ENCODE measurements at places on chromosomes 5 and 9.
A peak's percentile ranks its signal among the peaks of the same experiment; 100 is the strongest.

GRCh38 chr5:96936431-96937320 is 796 bp downstream of the LNPEP start:
- DNase-seq = peak; percentile 19

- DNase-seq = no peak
Observed at GRCh38 chr9:118457171-118458000, 753.2 kb downstream of the TLR4 start.

GRCh38 chr9:126151686-126152134 is 174.9 kb upstream of the MVB12B start:
- DNase-seq = no peak

- DNase-seq = no peak
Observed at GRCh38 chr5:169627551-169627950, 9.5 kb upstream of the DOCK2 start.

DNA sequence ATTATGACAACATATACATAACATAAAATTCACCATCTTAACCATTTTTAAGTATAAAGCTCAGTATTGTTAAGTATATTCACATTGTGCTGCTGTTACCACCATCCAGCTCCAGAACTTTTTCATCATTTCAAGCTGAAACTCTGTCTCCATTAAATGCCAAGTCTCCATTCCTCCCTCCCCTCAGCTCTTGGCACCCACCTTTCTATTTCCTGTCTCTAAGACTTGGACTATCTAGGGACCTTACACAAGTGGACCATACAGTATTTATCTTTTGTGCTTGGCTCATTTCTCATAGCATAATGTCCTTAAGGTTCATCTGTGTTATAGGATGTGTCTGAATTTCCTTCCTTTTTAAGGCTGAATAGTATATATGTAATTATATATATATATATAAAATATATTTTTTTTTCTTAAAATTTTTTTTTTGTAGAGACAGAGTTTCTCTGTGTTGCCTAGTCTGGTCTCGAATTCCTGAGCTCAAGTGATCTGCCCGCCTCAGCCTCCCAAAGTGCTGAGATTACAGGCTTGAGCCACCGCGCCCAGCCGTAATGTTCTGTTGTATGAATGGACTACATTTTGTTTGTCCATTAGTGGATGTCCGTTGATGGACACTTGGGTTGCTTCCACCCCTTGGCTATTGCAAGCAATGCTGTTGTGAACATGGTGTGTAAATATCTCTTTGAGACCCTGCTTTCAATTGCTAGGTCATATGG is 72.3 kb downstream of the EHMT1 start:
- DNase-seq = no peak

GRCh38 chr5:164054461-164054860 is 549.0 kb downstream of the MAT2B start:
- DNase-seq = no peak

DNA sequence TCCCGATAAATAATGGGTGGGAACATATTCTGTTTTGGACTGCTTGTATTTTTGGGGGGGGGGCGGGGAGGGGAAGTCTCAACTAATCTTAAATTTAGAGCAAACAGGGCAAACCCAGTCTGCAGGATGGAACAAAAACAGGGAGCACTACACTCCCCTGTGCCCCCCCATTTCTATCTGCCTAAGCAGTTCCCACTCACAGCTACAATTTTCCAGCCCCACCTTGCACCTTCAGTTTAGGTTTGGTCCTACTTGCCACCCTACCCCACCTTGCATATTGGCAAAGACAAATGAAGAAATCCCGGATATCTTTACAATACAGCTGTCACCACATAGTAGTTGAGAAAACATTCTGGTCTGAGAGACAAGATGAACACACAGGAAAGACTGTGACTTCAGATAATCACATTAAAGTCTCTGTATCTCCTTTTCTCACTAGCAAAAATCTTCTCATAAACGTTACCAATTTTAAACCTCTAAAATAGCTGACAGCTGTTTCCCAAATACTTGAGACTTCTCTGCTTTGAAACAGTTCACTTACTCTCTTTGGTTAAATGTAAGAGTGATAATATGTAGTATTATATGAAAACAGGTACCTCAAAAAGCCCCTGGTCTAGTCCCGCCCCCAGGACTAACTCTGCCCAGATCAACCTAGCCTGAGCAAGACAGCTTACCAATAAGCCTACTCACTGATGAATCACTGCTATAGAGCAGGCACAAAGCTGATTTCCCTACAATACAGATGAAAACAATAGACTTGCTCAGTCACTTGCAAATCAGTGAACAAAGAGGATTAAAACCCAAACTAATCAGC is 5.2 kb upstream of the RAPGEF6 start:
- peak; percentile 32 for DNase-seq

- no peak for DNase-seq
Observed at GRCh38 chr5:89573345-89573744, 690.4 kb upstream of the MEF2C start.

DNA sequence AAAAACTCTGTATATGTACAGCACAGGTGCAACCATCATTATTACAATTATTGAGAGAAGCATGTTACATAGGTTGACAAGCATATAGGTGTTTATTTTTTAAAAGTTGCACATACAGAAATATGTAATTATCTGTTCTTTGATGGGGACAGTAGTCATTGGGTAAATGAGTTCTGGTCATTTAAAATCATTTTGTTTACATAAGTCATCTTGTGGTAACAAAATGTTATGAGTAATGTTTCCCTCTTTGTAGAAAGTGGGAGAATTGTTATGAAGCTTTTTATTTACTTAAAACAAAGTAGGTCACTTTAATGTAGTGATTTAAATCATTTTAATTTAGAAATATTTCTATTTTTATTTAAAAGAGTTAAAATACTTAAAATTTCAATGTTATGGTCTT is 33.8 kb upstream of the FBXL17 start:
- DNase-seq = no peak

GRCh38 chr5:156783092-156783491 is 67.0 kb upstream of the PPP1R2B start:
- no peak for DNase-seq

DNA sequence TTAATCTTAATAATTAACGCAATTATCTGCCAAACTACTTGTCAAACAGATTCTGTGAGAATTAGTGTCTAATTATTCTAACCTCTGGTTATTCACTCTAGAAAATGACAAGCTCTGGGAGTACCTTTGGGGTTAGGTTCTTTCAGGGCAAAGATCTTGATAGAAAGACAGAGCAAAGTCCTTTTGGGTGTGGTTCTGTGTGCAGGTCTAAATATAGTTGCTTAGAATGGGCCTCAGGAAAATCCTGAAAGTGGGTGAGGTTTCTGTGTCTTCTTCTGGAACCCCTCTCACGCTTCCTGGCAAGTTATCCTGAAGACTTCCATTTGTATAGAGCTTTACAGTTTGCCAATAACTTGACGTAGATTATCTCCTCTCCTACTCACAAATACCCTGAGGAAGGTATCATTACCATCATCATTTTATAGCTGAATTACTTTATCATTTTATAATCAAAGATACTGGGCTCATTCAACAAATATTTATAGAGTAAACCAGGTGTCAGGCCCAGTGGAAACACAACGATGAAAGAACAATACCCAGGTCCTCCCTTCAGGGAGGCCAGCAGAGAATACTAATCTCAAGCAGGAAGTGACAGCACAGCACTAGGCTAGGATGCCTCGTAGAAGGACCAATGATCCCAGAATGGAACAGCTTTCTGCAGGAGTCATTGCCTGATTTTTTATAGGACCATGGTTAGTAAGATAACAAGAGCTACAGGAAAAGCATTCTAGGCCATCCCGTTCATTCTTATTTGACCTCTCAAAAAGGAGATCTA is 27.6 kb upstream of the LHFPL2 start:
- DNase-seq = no peak

DNA sequence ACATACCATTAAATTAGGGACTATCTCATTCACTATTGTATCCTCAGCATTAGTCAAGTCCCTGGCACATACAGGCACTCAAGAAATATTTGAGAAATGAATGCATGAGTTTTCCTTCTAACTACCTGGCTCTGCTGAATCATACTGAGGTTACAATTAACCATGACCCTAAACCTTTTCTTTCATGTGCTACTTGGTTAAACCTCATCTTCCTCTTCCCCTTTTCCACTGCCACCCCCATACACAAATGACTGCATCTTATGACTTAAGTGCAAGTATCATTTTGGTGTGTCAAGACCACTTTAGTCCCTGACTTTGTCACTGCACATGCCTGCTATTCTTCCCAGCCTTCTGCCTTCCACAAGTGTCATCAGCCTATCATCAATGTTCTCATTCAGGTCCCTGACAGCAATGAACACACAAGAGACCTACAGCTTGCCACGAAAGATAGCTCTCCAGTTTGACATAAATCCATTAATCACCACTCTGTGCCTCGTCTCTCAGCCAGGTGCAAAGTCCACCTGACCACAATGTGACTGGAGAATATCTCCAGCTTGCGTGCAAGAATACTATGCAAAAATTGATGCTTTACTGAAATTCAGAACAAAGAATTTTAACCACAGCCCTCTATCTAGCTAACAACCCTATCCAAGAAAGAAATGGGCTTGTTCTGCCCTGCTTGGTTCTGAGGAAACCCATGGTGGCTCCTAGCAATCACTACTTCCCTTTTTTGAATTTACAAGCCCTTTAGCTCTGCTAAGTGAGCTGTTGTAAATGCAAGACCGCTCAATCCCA is 74.5 kb downstream of the MAPKAP1 start:
- no peak for DNase-seq

- no peak for DNase-seq
Observed at GRCh38 chr5:161703528-161703927, 18.0 kb downstream of the GABRA6 start.

DNA sequence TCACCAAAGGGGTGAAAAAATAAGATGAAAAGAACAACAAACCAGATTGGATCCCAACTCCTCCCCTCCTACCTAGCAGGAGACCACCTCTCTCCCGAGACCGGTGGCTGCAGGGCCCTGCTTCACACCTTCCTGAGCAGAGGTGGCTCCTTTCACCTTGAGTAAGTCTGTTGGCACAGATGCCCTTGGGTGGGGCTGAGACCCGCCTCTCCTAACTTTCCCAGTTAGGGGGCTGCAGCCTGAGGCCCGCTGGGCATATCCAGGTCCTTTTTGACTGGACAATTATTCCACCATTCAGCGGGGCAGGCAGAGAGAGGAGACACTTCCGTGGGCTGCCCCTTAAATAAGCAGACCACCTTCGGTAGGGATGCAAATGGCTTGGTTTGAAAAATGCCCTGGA is 1.3 kb downstream of the SLC25A48 start:
- DNase-seq = no peak

GRCh38 chr9:131482343-131483006 is 20.2 kb upstream of the POMT1 start:
- no peak for DNase-seq

Data from activated T-helper 9 cell treated with anti-CD3 and anti-CD28 coated beads, Interleukin-2, amount 50 U/mL, for 16 hours (primary cell).